ENCODE measurements at places on chromosomes 1 and 21.

DNA sequence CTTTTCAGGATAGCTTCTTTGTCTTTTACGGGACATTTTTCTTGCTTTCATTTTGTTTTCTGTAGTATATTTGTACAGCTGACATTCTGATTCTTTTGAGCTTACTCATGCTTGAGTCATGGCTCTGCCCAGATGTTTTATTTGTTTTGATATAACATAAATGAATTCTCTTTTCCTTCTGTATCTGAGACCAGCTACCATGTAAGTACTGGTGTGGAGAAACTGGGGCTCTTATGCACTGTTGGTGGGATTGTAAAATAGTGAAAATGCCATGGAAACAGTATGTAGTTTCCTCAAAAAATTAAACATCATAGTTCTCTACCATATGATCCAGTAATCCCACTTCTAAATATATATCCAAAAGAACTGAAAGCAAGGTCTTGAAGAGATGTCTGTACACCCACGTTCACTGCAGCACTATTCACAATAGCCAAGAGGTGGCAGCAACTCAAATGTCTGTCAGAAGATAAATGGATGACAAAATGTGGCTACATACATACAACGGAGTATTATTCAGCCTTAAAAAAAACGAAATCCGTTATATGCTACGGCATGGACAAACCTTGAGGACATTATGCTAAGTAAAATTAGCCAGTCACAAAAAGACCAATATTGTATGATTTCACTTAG, 61.4 kb downstream of the EIF2B3 start:
- no peak for DNase-seq

DNA sequence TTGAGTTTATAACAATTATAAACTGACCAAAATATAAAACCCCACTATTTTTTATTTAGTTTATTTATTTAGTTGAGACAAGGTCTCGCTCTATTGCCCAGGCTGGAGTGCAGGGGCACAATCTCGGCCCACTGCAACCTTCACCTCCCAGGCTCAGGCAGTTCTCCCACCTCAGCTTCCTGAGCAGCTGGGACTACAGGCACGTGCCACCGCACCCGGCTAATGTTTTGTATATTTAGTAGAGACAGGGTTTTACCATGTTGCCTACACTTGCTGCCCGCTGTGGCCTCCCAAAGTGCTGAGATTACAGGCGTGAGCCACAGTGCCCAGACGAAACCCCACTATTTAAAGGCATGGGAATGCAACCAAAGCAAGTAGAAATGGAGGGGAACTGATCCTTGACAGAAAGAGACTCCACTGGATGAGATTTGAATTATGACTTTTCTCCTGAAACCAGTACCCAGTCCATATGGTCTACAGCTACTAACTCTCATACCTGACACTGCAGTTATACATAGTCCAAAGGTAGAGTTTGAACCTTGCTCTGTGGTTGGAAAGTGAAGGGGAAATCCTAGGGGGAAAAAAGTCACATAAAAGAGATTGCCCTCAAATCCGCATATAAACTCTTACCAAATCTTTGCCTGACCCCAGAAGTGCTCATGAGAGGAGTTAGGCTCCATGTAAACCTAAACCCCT, 11.3 kb downstream of the LRRC8C start:
- no peak for DNase-seq

- DNase-seq, result no peak
These were observed 61.0 kb downstream of the TIAM1 start for GRCh38 chr21:31283025-31283424.

DNA sequence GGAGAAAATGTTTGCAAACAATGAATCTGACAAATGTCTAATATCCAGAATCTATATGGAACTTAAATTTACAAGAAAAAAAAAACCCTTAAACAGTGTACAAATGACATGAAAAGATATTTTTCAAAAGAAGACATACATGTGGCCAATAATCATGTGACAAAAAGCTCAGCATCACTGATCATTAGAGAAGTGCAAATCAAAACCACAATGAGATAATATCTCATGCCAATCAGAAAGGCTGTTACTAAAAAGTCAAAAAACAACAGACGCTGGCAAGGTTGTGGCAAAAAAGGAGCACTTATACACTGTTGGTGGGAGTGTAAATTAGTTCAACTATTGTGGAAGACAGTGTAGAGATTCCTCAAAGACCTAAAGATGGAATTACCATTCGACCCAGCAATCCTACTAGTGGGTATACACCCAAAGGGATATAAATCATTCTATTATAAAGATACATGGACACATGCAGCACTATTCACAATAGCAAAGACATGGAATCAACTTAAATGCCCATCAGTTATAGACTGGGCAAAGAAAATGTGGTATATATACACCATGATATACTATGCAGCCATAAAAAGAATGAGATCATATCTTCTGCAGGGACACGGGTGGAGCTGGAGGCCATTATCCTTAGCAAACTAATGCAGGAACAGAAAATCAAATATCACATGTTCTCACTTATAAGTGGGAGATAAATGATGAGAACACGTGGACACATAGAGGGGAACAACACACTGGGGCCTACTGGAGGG, 123.2 kb downstream of the PTPRC start:
- DNase-seq, result no peak

GRCh38 chr1:156080241-156080862, 1.9 kb downstream of the MEX3A start:
- no peak for DNase-seq

- DNase-seq, result no peak
These were observed 133.4 kb downstream of the NFIA start for GRCh38 chr1:61215676-61216289.

DNA sequence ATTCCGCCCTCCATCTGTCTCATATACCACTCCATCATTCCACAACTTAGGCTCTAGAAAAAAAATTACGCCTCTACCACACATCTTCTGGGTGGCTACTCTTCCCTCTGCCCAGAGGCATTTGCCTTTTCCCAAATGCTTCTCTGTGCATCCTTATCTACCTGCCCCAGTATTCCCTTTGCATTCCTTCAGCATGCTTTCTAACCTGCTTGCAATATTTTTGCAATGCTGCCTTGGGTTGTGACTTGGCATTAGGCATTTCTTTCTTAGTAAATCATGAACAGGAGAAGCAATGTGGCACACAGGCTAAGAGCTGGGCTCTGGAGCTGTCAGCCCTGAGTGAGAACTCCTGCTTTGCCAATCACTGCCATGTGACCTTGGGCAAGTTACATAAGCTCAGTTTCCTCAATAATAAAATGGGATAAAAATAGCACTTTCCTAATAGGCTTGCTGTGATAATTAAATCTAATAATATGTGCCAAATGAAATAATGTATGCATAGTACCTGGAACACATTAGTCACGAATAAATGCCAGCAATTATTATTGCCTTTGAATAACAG, 276.0 kb downstream of the ASTN1 start:
- no peak for DNase-seq

DNA sequence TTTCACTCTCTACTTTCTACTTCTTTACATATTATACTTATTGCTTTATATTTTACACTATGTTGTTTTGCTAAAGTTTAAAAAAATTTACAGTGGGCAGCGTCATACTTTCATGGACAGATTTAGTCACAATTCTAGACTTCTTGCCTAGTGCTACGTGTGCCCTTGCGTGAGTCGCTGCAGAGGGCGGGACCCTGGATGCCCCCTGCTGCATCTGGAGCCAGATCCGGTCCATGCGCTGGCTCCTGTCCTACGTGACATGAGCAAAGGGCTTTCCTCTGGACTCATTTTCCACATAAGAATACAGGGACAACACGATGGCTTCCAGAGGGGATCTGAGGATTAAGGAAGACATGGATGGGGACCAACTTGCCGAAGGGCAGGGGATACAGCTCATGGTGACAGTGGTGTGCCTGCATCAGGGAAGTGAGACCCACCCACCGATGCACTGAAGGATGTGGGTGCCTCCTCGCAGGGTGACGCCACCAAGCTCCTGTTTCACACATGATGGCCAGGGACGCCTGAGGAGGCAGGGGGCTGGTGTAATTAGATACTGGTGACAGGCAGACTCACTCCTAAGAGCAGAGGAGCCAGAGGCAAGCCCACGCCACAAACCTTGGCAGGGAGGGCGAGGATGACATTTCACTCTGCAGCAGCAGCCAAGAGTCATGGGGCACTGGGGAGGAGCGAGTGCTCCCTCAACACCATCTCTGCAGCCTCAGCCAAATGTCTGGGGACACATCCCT, 86.6 kb downstream of the DMRTB1 start:
- no peak for DNase-seq

DNA sequence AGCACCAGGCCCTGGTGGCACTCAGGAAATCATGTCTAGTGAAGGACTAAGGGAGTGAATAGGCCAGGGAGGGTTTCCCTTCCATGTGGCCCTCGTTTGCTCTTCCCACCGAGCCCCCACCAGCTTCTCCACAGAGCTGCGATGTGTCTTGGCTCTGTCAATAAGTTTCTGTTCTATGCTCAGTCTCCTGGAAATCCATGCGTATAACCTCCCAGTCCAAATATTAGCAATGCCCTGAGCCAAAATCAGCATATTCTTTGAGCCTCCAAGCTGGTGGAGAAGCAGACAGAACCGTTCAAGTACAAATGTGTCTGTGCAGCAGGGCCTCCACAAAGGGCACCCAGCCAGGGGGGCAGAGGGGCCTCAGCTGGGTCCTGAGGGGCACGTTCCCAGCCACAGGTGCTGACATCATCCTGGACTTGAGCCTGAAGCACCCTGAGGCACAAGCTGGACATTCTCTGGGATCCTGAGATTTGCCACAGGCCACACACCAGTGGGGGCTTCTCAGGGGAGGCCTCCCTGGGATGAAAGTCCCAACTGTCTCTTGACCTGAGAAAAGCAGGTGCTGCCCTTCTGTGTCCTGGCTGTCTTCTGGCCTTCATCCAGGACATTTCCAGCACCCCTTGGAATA, 350.5 kb upstream of the VAMP3 start:
- no peak for DNase-seq

DNA sequence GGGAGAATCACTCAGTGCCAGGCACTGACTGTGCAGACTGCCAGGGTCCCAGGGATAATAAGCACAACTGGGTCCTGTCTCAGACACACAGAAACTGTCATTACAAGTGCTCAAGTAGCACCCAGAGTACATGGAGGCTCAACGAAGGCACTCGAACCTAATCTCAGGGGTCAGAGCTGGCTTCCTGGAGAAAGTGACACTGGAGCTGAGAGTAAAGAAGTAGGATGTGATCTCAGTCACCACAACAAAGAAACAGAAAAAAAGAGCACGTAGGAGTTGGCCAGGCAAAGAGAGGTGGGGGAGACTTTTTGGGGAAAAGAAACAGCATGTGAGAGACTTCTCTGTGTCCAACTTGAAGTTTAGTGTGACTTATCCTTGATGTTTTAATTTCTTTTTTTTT, 1.3 kb downstream of the CATSPER4 start:
- DNase-seq, result no peak

- DNase-seq, result no peak
These were observed 125.9 kb downstream of the RGS21 start for GRCh38 chr1:192442736-192443135.

GRCh38 chr21:39662411-39662953, 49.7 kb downstream of the B3GALT5 start:
- no peak for DNase-seq

- DNase-seq, result no peak
These were observed 40.7 kb downstream of the MAN1C1 start for GRCh38 chr1:25657121-25657882.

DNA sequence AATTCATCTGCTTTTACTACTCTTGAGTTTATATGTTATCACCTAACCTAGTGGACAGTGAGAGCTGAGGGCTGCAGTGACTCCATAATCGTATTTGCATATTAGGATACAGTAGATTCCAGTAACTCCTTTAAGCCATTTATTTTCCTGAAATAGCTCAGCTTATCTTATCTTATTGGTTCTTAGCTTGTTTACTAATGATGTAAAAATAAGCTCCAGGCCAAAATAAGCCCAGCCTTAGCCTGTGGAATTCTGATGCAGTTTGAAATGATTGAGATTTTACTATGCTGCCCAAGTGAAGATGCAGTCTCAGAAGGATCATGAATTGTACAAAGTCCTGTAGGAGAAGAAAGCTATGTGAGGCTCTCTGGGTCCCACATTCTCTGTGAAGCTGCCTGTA, 18.1 kb downstream of the ATP1A1 start:
- DNase-seq, result no peak

- peak; percentile 96 for DNase-seq
These were observed 38.2 kb downstream of the MATN1 start for GRCh38 chr1:30684881-30685795.

DNA sequence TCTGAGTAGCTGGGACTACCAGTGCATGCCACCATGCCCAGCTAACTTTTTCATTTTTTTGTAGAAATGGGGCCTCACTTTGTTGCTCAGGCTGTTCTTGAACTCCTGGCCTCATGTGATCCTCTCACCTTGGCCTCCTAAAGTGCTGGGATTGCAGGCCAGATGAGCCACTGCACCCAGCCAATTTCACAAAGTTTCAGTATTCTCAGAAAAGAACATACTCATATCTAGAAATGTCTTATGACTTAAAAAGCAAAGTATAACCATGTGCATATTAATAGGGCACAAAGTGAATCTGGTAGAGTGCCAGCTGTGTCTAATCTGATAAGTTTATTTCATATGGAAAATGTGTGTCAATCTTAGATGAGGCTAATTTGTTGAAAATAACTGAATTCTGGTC, 87.5 kb upstream of the CACYBP start:
- DNase-seq, result no peak

- no peak for DNase-seq
These were observed 76.5 kb downstream of the GALNT2 start for GRCh38 chr1:230143534-230143933.

DNA sequence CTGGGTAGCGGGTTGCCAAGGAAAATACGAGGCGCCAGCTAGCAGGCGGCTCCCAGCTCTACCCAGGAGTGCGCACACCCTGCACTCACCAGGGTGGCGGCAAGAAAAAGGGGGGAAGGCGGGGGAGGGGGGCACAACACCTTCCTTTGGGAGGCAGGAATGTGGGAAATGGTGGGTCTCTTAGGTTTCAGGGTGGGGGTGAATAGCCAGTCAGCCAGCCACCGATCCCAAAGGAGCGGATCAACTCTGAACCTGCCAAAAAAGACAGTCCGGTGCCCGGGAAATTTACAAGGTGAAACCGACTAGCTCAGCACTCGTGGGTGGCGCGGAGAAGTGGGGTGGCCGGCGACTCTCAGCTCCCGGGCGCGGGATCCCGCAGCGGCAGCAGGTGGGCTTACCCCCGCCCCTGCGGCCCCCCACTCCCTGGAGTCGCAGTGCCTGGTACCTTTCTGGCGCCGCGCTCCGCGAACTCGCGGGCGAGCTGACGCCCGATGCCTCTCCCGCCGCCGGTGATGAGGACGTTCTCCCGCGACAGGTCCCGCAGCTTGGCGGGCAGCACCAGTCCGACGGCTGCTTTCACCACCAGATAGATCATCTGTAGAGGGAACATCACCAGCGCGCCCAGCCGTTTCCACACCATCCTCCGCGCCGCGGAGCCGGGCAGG, 1.2 kb downstream of the DHRS3 start:
- no peak for DNase-seq

DNA sequence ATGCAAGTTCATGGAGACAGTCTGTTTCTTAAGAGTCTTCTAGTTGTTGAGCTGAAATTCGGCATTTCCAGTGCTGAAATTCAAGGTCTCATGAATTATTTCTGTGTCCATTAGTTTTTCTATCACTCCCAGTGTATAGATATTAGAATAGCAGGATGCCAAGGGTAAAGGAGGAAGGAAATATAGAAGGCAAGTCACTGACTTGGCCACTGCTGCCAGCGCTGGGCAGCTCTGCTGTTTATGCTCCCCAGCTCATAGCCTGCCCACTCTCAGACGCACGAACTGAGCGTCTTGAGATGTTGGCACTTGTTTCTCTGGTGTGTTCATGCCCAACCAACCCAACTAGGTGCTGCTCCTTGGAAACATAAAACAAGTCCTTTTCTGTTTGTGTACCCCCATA, 110.1 kb downstream of the SLC45A1 start:
- DNase-seq, result no peak

Data from ELF-1 (cell line).